Epithelial cell of proximal tubule (primary cell): ENCODE measurements at places on chromosomes 3 and 15. TPM values are rescaled to one million over a fixed set of nuclear protein-coding genes. Genes with fewer than 3 reads are reported as not detected.

Gene GALNT15
- not detected in 2 replicates for total RNA-seq

DNA sequence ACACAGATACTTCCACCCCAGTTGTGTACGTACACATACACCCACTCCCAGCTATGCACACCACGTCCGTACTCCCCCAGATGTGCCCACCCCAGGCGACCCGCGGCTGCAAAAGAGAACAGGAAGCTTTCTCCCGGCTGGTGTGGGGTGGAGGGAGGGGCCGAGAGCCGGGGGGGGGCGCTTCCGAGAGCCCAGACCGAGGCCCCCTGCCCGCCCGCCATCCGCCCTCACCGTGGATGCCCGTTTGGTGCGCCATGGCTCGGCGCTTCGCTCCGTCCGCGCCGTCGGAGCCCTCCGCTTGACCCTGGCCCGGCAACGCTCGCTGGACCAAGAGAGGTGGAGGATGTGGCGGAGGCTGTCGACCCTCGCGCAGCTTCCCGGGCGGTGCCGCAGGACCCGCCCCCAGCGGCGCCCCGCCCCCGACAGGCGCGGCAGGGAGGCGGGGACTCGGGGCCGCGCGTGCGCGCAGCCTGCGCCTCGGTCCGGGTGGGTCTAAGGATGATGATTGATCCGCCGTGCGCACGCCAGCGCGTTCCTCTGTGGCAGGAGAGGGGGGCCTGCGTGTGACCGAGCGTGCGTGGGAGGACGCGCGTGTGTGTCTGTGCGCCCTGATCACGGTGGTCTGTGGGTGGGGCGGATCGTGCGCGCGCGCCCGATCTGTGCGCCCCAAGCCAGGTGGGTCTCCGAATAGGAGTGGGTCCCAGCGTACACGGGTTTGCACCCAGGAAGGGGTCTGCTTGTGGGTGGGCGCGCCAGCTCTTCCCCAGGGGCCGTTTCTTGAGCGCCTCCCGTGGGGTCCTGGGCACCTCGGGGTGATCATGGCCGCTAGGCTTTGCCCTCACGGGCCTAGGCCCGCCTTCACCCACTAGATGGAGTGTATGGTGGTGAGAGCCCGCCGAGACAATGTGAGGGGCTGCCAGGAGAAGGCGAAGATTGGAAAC is at the start of gene TWF2:
Gene TWF2, minus strand, starts transcription at position 398 of the 941 bp plus-strand sequence. Its CDS starts 142 bp downstream, at position 256.
- no peak for DNase-seq

GRCh38 chr3:109071350-109072142 is 46.4 kb downstream of the MORC1 start:
- no peak for DNase-seq

DNA sequence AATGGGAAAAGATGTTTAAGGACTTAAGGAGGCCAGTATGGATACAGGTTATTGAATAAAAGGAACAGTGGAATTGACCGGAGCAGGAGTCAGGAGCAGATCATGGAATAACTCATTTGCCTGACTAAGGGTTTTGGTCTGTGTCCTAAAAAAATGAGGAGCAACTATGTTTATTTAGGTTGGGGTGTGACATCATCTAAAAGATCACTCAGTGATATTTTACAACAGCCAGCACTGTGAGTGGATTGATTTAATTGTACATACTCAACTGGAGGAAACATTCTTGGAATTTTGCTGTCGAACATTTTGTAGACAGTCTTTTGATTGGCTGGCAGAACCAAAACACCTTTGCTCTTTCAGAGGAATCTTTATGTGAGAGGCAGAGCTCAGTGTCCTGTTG is 348.6 kb upstream of the CDIN1 start:
- no peak for DNase-seq

DNA sequence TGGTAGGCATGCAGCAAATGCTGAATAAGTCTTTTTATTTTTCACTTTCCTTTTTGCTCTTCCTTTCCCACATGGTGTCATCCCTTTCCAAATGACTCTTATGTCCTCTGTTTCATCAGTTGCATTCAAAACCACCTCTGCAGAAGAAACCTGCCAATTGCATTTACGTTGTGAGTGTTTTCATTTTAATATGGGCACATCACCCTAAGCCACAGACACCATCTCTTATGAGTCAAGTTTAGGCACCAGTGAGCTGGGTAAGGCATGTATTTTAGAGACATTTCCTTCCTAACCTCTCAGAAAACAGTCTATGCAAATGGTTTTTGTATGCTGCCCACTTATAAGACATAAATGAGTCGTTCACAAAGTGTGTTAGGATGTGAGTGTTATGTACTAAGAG is 223.3 kb upstream of the ADAMTS9 start:
- DNase-seq = no peak

DNA sequence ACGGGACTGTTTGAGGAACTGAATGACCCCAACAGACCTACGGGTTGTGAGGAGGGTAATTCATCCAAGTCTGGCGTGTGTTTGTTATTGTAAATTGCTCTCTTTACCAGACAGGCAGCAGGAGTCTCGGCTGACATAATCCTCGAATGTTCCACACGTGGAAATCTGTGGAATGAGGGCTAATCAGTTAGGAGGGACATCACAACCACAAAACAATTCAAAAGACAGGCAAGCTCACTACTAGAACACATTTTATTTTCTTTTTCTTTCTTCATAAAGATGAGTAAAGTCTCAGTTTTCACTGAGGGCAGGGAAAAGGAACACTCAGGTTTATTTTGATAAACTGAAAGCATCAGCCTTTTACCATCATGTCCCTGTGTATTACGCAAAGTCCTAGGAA is 53.8 kb downstream of the GRK7 start:
- no peak for DNase-seq

Gene SCAANT1
- not detected in 2 replicates for total RNA-seq

DNA sequence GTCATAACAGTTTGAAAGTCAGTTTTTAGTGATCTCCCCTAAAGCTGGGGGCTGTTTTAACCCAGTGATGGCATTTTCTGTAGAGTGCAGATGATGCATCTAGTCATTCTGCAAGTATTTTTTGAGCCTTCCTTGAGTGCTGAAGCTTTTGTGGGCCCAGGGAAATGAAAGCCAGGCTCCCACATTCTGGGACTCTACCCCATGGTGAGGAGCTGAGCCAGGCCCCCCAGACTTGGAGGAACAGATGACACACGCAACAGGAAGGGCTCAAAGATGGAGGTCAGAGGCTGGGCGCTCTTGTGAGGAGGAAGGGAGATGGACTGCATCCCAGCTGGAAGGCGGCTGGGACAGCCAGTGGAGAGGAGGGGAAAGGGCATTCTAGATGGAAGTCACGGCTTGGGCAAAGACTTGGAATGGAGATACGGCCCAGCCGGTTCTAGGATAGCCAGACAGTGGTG is 40.8 kb downstream of the MRAS start:
- DNase-seq = no peak

GRCh38 chr15:56248311-56248992 is 4.8 kb upstream of the RFX7 start:
- DNase-seq = no peak

Gene SEMA6D
- total RNA-seq = 0.51 and 2.6 TPM in 2 replicates

DNA sequence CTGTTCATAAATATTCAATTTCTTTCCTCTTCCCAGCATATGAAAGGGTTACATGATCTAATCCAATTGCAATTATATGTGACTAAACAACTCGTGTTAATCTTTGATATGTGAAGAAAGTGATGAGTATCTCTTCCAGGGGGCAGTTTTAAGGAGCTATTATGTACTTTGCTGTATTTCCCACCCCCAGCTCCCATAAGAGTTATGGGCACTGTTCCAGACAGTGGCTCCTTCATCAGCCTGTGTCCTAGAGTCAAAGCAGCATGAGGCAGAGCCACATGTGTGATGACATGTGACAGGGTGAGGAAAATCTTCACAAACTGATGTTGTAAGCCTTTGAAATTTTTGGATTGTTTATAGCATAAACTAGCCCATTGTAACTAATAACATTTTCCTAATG is 315.4 kb downstream of the DIPK2A start:
- no peak for DNase-seq

Gene FANCD2OS
- not detected in 2 replicates for total RNA-seq

Gene GOLGA8M
- 0.06 TPM in 1 of 2 replicates, not detected in the other for total RNA-seq

Gene CLDN16
- total RNA-seq = 8.5 and 29.7 TPM in 2 replicates

- DNase-seq = no peak
Observed at GRCh38 chr15:31250033-31250432, 76.6 kb upstream of the KLF13 start.

DNA sequence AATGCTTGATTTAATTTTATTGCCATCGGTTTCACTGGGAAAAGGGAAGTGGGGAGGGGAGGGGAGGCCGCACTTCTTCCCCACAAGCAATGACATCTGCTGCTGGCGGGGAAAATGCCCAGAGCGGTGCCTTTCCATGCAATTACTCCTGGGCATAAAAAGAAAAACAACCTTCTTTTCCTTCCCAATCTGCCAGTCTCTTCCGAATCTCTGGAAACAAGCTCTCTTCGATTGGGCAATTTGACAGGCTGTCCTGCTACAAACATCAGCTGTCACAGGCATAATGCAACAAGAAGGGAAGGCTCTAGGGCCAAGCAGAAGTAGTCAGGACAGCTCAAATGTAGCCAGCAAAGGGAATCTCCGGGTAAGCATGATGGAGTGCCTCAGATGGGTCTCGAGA is 93.4 kb upstream of the STRIT1 start:
- no peak for DNase-seq

DNA sequence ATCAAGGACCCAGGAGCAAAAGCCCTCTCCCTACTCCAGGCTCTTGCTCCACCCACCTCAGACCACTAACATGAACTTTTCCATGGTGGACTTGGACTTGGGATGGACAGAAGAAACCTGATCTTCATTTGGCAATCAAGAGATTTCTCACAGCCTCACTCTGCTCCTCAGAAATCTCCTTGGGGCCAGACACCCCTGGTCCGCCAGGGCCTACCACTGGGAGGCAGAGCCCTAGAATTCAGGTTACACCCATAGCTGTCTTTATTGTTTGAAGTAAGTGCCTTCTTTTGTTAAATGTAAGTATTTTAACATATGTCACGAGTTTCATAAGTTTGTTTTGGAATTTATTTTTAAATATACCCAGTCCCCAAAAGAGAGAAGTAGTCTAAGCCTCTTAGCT is 13.2 kb downstream of the SHF start:
- DNase-seq = no peak

DNA sequence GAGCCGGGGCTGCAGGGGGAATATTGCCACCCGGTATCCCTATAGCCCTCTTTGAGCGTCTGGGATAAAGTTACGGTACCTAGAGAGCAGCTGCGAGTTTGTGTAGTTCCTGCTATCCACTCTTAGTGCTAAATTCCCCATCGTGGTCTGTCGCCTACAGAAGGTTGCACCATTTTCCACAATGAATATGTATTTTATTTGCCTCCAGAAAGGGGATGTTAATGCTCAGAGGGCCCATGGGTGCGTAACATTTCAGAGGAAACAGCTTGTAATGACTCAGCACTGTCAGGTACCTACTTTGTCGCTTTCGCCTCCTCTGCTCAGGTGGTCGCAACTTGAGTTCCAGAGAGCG is 1.1 kb downstream of the SLCO3A1 start:
- DNase-seq = no peak

- DNase-seq = no peak
Observed at GRCh38 chr3:128863560-128863959, 15.9 kb upstream of the ACAD9 start.

DNA sequence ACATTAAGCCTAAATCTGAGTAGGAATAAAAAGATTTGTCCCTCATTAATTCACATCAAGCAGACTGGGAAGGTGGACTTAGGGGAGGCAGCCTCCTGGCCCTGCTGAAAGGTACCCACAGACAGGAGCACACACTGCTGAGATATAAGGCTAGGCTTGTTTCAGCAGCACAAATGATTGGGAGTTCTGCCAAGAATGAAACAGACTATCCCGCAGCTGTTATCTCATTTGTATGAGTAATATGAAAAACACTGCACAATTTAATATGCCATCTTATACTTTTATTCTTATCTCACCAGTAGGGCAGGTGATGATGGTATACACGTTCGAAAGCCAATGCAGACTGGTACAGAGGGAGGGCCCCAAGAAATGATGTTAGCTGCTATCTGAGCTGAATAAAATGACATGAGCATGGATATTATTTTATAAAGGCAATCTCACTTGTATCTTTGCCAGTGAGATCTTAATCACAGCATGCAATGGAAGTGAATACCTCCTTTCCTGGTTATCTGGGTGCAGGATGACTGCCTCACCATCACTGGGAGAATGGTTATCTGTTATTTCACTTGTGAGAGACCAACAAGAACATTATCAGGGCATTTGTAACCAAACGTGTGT is 258.7 kb upstream of the PPP2R3A start:
- DNase-seq = no peak

Gene CCR8
- total RNA-seq = not detected in 2 replicates

Gene CLRN1
- not detected in 2 replicates for total RNA-seq

DNA sequence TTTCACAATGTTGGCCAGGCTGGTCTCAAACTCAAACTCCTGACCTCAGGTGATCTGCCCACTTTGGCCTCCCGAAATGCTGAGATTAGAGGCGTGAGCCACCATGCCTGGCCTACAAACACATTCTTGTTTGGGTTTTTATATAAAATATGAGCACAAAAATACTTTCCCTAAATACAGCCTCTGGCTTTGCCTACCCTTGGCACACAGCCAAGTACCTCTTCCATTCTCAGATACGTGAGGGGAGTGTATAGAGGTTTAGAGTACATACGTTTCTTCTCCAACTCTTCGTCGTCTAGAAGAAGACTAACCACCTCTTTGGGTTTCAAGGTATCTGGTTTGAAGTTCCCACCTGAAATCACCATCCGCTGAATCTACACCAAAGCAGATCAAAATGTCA is 33.5 kb downstream of the CHAC1 start:
- no peak for DNase-seq

- no peak for DNase-seq
Observed at GRCh38 chr15:57797110-57797509, 90.6 kb downstream of the POLR2M start.

- DNase-seq = no peak
Observed at GRCh38 chr3:100709842-100710260, 557 bp downstream of the TFG start.

Gene CD86
- total RNA-seq = not detected in 2 replicates

Gene NR2E3
- not detected in 2 replicates for total RNA-seq

Gene MUC20
- 9.3 and 11.7 TPM in 2 replicates for total RNA-seq

DNA sequence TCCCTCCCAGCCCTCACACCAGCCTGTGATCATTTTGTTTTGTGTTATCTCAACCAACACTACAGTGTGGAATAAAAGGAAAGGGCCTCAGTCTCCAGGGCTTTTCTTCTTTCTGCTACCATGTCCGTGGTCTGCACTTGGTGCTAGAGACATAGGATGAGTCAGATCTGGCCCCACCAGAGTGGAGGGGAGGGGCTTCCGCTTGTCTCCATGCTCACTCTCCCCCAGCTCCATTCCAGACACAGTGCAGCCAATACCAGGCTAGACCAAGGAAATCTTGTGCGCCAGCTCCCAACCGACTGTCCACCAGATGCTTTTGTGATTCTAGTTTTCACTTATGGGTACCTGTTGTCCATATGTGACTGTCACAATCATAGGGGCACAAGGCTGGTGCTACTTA is 51.9 kb upstream of the TMEM115 start:
- no peak for DNase-seq

- DNase-seq = peak; percentile 80
Observed at GRCh38 chr3:190070622-190071347, 49.9 kb downstream of the P3H2 start.

DNA sequence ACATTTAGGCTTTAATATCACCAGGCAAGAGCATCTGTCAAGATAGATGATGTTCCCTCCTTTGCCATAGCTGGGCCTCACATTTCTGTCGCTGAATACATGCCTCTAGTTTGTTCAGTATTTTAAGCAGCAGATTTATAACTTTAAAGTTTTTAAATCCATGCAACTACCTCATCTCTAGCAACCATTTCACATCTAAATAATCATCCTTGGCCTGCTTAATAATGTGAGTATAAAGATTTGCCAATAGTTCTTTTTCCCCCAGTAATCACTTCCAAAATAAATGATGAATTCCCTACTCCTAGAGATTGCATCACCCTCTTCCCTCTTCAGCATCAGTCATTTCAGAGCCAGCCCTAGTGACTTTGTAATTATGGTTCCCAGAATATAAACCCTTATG is 36.2 kb upstream of the FILIP1L start:
- no peak for DNase-seq

GRCh38 chr3:134356411-134357040 is 17.7 kb downstream of the AMOTL2 start:
- no peak for DNase-seq
